ENCODE measurements at places on chromosomes 1 and 21. TPM values are rescaled to one million over a fixed set of nuclear protein-coding genes. Genes with fewer than 3 reads are reported as not detected.

- peak; percentile 77 for DNase-seq
These were observed 105.2 kb downstream of the SUSD4 start for GRCh38 chr1:223258751-223259198.

DNA sequence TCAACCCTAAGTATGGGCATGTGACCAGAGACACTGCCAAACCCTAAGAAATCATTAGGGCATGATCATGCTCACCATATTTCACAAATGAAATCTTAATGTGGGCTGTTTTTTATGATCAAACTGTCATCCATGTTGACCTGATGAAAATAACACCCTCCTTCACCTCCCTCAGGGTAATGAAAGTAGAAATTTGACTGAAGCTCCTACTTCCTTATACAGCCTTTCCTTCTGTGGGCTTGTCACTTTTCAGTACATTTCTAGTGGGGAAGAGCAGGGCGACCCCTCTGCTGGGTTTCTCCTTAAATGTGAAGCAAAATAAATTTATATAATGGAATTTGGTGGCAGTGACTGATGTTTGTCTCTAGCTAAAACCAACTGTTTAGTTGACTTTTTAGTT, 25.9 kb downstream of the IVNS1ABP start:
- no peak for DNase-seq

DNA sequence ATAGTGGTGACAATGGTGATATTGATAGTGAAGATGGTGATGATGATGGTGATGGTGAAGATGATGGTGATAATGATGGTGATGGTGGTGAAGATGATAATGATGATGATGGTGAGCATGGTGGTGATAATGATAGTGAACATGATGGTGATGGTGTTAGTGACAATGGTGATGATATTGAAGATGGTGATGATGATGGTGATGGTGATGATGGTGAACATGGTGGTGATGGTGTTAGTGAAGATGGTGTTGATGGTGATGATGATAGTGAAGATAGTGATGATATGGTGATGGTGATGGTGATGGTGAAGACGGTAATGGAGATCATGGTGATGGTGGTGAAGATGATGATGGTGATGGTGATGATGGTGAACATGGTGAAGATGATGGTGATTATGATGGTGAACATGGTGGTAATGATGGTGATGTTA, 259.2 kb downstream of the MATN1 start:
- DNase-seq = no peak

DNA sequence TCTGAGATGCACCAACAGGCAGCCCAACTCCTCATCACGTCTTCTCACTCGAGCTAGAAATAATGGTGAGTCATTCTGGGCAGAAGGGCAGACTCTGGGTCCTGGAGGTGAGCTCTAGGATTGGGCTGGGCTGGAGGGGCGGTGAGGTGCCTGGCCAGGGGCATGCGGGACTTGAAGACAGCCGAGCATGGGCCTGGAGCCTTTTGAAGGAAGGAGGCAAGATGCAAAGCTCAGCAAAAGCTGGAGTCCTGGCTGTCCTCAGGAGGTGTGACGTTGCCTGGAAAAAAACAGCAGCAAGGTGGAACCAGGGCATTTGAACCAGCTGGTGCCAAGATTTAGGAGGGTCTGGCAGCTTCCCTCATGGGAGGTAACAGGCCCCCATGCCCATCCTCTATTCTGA, 712 bp downstream of the KCNA2 start:
- no peak for DNase-seq

Gene LCE3C
- not detected for total RNA-seq

Gene RNPEP
- total RNA-seq = 68.8 TPM

Gene KCND3
- 3.3 TPM for total RNA-seq

Gene FAAP20
- total RNA-seq = 103 TPM

- DNase-seq = peak; percentile 77
These were observed 91.2 kb upstream of the JUN start for GRCh38 chr1:58874757-58875755.

DNA sequence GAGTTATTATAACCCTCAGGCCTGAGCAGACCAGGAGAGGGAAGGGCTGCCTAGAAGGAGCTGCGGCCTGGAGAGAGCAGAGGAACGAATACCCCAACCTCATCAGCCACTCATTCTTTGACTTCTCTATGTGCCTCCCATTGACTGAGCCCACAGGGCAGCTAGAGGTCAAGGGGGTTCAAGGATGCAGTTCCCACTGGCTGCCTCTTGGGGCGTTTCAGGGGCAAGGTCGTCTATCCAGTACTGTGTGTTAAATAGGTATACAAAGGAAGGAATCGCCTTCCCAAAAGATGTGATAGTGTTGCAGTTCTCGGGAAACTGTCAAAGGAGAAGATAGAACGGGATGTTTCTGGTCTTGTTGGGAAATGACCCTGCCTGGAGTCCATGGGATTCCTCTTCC, 250.6 kb downstream of the PRDM2 start:
- no peak for DNase-seq

GRCh38 chr1:85502171-85502570, 37.2 kb upstream of the DDAH1 start:
- DNase-seq = no peak
